ENCODE measurements at places on chromosomes 1 and 21.

- peak; percentile 17 for DNase-seq
These were observed 746 bp downstream of the MIS18A start for GRCh38 chr21:32278103-32278502.

DNA sequence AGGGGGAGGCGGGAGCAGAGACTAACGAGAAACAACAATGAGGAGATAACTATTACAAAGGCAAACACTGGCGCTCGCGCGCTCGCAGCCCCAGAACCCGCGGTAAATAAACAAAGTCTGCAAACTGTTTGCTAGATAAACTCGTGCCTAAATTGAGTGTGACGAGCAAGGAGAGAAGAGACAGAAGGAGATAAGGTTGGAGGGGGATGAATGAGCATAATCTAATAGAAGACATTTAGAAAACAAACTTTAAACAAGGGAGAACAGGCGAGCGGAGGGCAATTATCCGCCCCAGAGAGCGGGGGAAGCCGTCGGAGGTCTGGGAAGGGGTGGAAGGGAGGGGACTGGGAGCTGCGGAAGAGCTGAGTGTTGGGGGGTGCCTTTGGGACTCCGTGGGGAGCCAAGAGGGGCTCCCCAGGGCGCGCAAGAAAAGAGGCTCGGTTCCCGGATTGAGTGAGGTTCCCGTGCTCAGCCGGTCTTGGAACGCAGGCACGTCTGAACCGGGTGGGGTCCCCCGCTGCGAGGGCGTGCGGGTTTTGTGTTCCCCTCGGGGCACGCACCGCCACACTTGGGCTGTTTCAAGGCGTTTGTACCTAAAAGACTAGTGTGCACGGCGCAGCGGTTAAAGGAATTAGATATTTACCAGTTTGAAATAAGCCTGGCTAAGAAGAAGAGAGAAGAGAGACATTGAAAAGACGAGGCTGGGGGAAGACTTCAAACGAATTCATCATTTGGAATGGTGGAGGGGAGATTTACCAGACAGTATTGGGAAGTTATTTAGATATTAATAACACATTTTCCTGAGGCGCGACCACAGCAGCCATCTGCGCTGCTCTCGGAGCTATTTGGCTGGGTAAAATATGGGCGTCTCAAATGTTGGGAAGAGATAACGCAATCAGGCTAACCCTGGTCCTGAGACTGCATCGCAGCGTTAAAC is 10.6 kb downstream of the PAX7 start:
- DNase-seq: no peak

DNA sequence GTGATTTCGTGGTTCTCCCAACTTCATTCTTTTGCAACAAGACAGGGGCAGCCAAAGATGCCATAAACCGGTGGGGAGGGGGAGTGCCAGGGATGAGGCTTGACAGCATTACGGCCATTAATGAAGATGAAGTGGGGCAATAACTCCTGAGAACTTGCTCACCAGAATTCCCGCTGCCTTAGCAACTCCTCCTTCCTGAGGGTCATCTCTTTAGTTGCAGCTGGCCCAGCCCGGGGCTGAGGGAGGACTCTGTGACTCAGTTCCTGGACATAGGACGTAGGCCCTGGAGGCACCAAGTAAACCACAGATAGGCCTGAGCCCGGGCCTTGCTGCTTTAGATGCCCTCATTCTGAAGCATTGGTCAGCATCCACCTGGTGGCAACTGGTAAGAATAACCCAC is 330.2 kb downstream of the RRAGC start:
- no peak for DNase-seq

DNA sequence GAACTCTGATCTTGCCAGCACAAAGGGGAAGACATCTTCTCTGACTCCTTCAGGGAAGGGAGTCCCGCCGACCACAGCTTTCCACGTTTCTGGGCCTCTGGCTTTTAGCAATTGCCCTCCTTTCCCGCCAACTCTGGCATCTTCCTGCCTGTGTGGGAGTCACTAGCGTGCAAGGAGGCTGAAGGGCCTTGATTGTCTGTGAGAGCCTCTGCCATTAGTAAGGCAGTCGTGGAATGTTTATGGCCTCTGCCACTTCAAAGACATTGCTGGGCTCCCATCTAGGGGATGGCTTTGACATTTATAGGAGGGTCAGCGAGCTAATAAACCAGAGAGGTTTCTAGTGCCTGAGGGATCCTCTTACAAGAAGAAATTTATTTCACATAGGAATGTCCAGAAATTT is 14.3 kb upstream of the PROK1 start:
- no peak for DNase-seq

DNA sequence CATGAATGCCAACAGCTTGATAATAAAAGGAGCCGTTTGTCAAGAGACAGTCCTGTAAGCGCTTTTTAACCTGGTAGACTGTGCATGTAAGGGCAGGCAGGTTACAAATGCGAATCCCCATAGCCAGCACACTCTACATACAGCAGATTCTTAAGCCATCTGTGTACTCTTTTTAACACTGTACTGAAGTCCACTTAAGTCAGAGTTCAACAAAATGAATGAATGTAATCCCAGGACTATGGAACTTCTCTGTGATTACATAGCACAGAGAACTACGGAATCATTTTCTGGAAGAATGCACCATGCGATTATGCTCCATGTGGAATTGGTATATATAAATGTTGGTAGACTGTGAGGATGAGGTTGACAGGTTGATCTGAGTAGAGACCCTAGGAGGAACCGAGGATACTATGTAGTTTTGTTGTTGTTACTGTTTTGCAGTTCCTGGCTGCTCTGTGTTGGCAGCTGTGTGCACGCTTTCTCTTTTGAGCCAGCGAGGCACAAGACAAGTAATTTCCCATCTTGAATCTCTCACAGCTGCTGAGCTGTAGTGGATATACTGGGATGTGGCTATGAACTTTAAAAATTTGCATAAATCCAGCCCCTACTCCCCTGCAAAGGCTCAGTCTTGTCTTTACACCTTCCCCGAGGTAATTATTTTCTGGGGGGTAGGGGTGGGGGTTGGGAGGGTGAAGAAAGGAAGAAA is 21.9 kb downstream of the LRRC8D start:
- DNase-seq: no peak

DNA sequence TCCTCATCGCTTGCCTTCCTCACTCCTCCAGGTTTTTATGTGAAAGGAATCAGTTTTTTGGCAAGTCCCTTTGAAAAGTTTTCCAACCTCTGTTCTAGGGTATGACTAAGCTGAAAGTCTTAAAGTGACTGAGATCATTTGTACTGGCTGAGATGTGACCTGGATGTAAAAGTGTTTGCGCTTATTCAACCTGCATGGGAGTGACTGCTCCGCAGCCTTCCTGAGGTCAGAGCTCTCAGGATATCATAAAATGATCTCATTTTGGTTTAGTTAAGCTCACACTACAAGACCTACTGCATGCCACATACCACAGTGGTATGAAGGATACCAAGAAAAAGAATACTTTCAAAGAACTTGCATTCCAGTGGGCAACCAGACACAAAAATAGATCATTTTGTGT is 29.8 kb upstream of the TADA1 start:
- DNase-seq: no peak

GRCh38 chr1:44631647-44632539 is 42.4 kb downstream of the TMEM53 start:
- peak; percentile 85 for DNase-seq

DNA sequence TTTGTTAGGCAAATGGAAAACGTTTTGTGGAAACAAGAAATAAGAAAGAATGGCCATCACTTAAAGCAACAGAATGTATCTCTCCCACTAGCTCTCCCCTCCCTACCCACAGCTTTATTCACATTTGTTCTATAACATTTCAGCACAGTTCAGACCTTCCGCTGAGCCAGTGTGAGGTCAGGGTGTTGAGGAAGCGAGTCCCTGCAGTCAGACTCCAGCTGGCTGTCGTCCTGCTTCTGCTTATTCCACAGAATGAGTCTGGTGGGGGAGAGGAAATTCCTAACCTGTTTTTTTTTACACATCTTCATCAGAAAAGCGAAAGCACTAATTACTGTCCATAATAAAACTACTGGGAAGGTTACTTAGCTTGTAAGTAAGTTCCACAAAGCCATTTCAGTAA is 39.0 kb downstream of the MRPL39 start:
- DNase-seq: peak; percentile 15

DNA sequence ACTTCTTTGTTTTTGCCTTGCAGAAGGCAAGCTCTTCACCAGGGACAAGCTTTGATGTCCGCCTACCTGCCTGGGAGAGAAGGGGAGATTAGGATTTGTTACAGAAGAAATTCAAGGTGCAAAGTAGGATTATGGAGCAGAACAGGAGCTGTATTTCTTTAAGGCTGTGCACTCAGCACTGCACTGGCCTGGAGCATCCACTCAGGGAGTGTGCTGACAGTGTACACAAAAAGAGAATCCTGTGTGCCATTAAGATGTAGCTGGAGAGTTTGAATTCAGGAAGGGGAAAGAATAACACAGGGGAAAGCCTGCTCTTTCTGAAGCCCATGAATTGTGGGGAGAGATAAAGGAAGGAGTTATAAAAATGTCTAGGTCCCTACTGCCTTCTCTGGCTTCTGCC is 137.7 kb upstream of the ETS2 start:
- DNase-seq: no peak

DNA sequence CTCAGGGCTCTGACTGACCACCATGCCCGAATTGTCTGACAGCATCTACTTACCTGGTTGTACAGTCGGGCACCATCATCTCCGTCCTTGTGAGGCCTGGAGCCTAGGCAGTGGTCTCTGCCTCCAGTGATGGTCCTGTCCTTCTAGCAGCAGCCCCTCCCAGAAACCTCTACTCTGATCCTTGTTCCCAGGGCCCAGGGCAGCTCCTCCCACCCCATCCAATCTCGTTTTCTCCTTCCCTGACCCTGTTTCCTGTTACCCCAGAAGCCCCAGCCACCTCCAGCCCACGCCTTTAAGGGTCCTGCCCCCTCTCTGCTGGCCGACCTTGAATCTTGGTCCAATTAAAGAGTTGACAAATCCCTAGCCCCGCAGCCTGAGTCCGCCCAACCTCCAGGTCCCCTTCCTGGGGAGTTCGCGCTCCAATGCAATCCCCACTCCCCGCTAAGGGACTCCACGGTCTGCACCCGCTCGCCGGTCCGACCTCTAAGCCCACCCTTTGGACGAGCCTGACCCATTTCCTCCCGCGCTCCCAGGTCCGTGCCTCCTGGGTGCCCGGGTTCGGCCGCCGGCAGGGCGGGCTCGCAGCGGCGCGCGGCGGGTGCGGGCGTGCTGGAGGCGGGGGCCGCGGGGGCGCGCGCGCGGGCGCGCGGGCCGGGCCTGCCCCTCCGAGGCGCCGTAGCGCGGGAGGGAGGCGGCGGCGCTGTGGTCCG is at the start of gene B4GALT2:
B4GALT2 (plus strand) TSS at position 660 of the 710 bp plus-strand sequence. CDS start 1,951 bp downstream, outside the sequence.
- DNase-seq: peak; percentile 66

Measured in HAP-1 (cell line).